ENCODE measurements at places on chromosomes 4 and X.

DNA sequence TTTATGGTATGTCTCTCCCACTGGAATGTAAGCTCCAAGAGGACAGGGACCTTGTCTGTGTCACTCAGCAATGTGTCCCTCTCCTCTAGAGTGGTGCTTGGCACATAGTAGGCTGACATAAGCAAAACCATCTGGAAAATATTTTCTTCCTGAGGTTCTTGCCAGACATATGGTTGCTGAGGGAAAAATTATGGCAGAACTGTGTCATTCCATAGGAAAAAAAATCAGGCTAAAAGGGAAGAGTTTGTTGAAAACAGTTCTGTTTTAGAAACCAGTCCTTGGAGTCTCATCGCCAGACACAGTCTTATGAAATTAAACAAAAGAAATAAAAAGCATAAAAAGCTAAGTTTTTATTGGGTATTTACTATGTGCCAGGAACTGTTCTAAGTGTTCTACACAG, 60.9 kb downstream of the RTL9 start:
- no peak for DNase-seq

DNA sequence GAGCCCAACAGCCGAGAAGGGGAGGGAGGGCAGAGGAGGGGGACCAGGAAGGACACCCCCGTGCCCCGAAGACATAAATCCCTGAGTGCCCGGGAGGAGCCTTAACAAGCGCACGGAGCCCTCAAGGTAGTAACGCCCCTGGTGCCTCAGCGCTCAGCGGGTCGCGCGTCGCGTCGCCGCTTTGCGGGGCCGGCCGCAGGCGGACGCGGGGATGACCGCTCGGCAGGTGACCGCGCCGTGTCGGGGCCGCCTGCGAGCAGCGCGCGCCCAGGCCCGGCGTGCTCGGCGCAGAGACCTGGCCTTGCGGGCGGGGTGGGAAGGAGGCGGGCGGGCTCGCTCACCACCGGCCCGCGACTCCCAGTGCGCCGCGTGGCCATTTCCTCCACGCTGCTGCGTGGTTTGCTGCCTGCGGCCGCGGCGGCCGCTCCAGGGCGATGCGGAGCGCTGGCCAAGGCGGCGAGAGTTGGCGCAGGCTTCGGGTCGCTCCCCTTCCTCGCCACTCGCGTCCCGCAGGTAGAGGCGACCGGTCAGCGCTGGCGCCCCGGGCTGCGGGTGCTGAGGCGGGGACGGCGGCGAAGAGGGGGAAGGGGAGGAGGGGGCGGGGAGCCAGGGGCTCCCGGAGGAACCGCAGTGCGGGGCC, 632 bp downstream of the CCSER1 start:
- DNase-seq, result no peak

DNA sequence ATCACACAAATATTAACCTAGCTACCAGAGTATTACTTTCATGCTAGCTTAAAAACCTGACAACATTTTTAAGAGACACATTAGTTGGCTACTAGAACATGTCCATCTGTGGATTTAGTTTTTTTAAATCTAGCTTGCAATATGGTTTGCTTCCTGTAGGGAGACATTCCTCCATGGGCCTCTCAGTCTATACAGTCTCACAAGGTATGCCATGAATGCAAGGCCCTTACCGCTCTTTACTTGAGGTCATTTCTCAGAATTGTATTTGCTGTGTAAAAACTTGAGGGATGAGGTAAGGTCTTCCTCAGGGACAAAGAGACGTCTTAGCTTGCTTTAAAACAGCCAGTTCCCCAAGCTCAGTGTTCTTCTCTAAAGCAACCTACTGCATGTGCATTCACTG, 26.9 kb downstream of the UBA6 start:
- no peak for DNase-seq

- DNase-seq, result no peak
Observed at GRCh38 chrX:126557151-126557550, 4.5 kb upstream of the DCAF12L1 start.

- no peak for DNase-seq
Observed at GRCh38 chr4:112647785-112648184, 10.8 kb downstream of the LARP7 start.

- no peak for DNase-seq
Observed at GRCh38 chr4:128639541-128640270, 169.8 kb upstream of the JADE1 start.

GRCh38 chrX:3448563-3448962, 102.1 kb upstream of the MXRA5 start:
- DNase-seq, result no peak

DNA sequence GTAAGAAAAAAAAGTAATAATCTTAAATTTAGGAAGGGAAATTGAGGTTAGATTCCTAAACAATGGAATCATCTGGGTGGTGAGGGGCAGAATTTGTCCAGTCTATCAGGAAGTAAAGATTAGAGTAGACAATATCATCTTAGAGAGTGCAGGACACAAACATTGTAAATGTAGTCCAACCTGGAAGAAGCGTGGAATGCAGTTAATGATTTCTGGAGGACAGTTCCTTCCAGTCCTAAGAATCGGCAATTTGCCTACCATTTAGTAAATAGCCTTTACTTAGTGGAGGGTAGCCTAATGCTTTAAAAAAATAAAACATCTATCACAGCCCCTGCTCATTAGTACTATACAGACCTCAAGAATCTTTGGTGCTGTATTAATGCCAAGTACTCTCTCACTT, 147.5 kb upstream of the TTC29 start:
- no peak for DNase-seq

DNA sequence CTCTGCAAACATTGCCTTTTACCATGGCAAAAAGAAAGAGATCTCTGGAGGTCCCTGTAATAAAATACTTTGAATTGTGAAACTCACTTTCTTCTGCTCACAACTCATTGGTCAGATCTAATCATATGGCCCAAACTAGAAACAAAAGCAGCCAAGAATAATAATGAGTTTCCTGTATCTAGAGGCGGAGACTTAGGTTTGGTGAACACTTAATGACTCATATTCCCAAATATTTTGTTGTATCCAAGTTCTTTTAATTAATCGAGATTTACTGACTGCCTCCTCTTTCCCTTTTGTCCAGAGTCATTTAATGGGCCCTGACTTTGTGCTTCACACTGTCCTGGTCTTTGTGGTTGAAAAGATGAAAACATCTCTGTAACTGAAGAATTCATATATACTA, 190.6 kb downstream of the CCSER1 start:
- DNase-seq, result no peak

- DNase-seq, result no peak
Observed at GRCh38 chr4:163673848-163674697, 179.6 kb downstream of the TMA16 start.

GRCh38 chrX:49237060-49237459, 1.8 kb downstream of the CCDC22 start:
- no peak for DNase-seq

GRCh38 chrX:22105231-22105630, 73.1 kb downstream of the PHEX start:
- no peak for DNase-seq

DNA sequence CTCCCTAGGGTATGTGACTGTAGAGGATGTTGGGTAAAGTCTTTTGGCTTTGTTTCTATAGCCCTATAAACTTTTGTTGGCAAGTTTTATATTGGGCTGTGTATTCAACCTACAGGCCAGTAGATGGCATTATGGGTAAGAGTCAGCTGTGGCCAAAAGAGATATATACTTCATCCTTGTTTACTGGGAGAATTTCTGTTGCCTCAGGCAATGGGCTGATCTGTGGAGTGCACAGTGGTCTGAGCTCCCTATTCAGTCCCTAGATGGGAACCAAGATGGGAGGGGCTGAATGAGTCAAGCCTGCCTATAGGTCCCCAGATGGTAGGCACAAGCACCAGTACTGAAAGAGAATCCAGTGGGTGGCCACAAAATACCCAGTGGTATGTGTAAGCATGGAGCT, 580.6 kb downstream of the EPHA5 start:
- no peak for DNase-seq

DNA sequence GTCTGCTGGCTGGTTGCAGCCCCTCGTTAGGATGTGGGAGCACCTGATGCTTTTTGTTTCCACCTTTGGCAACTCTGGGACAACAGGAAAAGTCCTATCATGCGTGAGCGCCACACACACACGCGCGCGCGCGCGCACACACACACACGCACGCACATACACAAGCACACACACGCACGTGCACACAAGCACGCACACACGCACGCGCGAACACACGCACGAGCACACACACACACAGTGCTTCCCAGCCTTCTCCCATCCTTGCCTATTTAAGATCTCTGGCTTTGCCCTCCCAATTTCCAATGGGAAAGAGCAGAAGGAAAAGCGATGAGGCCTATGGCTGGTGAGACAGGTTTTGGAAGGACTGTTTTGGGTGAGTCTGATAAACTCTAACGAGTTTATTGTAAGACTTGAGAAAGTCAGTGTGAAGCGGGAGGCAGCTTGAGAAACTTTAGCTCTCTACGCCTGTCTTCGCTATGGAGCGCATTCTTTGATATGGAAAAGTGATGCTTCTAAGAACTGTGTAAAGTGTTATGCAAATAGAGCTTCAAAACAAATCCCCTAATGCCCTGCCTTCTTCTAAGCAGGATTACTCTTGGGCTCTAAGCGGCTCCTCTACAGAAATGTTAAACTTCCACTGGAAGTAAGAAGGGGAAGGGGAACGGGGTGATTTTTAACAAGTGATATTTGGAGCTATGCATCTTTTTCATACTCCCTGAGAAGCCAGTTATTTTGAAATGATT, 11.8 kb downstream of the SUPT20HL1 start:
- no peak for DNase-seq

- DNase-seq, result no peak
Observed at GRCh38 chr4:4386296-4386735, 586 bp upstream of the NSG1 start.

- DNase-seq, result no peak
Observed at GRCh38 chr4:140497747-140498636, at the start of gene MGAT4D. Gene MGAT4D (minus strand): TSS chr4:140498293. CDS start chr4:140498222, 71 bp downstream.

- DNase-seq, result no peak
Observed at GRCh38 chr4:9969526-9970398, 51.5 kb downstream of the SLC2A9 start.

DNA sequence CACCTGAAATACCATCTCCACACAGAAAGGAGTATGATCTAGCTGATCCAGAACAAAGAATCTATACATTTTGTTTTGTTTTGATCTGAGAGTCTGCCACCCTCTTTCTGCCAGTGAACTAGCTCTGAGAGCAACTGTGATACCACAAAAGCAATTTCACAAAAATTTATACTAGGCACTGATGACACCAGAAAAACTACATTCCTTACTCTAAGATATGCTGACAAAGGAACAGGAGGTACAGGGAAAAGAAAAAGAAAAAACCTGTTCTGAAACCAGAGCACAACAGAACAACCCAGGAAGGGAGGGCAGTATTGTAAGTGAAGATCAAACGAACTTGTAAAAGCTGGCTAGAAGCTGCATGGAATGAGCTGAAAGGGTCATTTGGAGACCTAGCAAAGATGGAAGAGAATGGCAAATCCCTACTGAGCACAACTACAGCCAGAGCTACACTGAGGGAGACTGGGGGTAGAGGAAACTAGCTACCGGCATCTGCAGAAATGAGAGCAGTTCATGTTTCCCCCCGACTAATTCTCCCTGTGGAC, 31.9 kb downstream of the AMOT start:
- DNase-seq, result no peak

DNA sequence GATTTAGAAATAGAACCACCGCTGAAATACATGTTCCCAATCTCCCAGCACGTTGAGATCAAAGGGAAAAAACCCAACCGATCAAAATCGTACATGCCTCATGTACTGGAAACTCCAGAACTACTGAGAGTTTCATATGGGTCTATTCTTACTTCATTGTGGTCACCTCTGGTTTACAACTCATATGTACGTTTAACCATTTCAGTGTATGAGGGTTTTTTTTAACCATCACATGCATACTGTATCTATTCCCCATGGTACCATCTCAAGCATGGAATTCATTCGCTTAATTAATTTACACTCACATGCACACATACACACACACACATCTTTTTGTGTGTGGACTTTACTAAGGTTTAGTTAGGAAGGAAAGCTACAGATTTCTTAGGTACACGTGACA, 46.0 kb upstream of the CLNK start:
- no peak for DNase-seq

GRCh38 chr4:138910914-138911336, 104.7 kb upstream of the NOCT start:
- no peak for DNase-seq

DNA sequence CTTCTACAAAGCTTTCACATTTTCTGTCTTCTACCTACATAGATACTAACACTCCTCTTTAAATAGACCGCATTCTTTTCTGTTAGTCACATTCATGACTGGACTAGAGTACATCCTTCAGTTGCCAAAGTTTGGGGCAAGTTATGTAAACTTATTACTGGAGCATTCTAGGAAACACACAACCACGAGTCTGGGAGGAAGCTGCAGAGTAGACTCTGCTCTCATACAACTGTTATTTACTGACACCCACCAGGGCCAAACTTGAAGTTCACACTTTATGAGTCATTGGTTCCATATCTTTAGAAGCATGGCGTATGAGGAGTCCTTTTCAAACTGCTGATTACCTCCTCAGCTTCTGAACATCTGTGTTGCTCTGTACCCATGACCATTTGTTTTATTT, 87.0 kb downstream of the RNF150 start:
- DNase-seq, result no peak

DNA sequence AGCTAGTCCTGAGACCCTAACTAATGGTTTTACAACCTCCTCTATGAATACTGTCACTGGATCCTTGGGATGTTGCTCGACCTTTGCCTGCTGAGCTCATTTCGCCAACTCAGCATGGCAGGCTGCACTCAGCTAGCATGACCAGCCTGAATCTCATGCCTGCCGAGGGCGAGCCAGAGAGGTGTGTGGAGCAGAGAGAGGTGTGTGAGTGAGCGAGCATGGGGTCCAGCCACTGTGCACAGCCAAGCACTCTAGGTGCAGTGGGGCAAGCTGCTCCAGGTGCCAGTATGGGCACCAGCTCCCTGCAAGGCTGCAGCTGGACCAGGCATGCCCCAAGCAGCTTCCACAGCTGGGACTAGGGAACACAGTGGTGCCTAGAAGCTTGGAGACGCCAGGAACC, 410.9 kb downstream of the PCDH10 start:
- DNase-seq, result no peak

DNA sequence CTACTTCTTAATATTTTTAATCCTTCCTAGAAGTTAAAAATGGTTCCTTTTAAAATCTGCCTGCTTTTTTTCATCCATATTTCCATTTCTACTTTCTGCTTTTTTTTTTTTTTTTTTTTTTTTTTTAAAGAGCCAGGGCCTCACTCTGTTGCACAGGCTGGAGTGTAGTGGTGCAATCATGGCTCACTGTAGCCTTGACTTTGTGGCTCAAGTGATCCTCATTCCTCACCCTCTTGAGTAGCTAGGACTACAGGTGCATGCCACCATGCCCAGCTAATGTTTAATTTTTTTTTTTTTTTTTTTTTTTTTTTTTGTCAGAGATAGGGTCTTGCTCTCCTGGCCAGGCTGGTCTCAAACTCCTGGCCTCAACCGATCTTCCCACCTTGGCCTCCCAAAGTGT, 39.7 kb downstream of the MND1 start:
- no peak for DNase-seq

DNA sequence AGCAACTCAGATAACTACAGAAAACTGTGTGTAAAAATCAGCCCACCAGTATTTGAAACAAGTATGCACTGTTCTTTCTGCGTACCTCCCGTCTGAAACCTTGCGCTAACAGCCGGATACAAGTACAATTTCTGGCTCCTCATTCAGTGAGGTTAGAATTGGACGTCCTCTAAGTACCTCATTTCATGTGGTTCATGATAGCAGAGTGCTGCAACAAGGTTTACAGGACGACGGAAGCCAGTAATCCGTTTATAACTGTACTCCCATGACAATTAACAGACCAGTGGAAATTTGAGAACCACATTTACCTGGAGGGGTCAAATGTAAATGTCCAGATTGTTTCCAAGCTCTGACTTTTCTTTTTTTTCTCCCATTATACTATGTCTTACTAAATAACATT, 52.9 kb upstream of the TENM3 start:
- DNase-seq, result no peak

GRCh38 chrX:109704563-109704962, 28.5 kb downstream of the ACSL4 start:
- no peak for DNase-seq

Measured in stimulated activated CD4-positive, alpha-beta T cell treated with anti-CD3 and anti-CD28 coated beads, Interleukin-1b, Interleukin-23, amount 100 ng/mL, for 1 hour (primary cell).